Spleen (tissue), 13 donors: ENCODE measurements at places on chromosomes 6 and 20. TPM values are rescaled to one million over a fixed set of nuclear protein-coding genes. Genes with fewer than 3 reads are reported as not detected.
A peak's percentile ranks its signal among the peaks of the same experiment; 100 is the strongest.

- no peak overlapping the region for H3K27ac ChIP-seq
- no peaks in the 10 kb centered on the region for H3K27me3 ChIP-seq
- DNase-seq = no peak
- H3K36me3 ChIP-seq = peaks cover 21% of the 10 kb centered on the region
- peaks cover 31% of the 10 kb centered on the region for H3K4me1 ChIP-seq
Measured at GRCh38 chr20:11920083-11920482, 2.4 kb downstream of the BTBD3 start.

- H3K27ac ChIP-seq = no peak overlapping the region
- no peak for DNase-seq
- no peaks in the 10 kb centered on the region for H3K4me1 ChIP-seq
- H3K4me3 ChIP-seq = no peak overlapping the region
- H3K36me3 ChIP-seq = peaks cover 57% of the 10 kb centered on the region
- H3K27me3 ChIP-seq = no peaks in the 10 kb centered on the region
Measured at GRCh38 chr20:32130352-32130751, 20.8 kb downstream of the TM9SF4 start.

DNA sequence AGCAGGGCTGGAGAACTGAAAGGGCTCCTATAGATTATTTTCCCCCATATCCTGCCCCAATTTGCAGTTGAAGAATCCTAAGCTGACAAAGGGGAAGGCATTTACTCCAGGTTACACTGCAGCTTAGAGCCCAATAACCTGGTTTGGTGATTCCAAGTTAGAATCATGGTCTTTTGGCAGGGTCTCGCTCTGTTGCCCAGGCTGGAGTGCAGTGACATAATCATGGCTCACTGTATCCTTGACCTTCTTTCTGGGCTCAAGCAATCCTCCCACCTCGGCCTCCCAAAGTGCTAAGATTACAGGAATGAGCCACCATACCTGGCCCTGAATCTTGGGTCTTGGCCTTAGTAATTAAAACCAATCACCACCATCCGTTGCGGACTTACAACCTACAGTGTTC, 1.0 kb upstream of the MMP9 start:
- H3K4me3 ChIP-seq = no peak overlapping the region
- peak overlapping the region; percentile 81 for H3K27ac ChIP-seq
- H3K36me3 ChIP-seq = no peaks in the 10 kb centered on the region
- H3K4me1 ChIP-seq = peaks cover 80% of the 10 kb centered on the region

GRCh38 chr20:16314320-16314719, 258.9 kb downstream of the KIF16B start:
- no peaks in the 10 kb centered on the region for H3K36me3 ChIP-seq
- peaks cover 9% of the 10 kb centered on the region for H3K4me1 ChIP-seq
- no peak overlapping the region for H3K27ac ChIP-seq
- no peak overlapping the region for H3K4me3 ChIP-seq
- no peaks in the 10 kb centered on the region for H3K27me3 ChIP-seq

COL9A3 gene
- total RNA-seq = 1.8 TPM

GRCh38 chr6:89970072-89970471, 75.8 kb downstream of the GJA10 start:
- no peaks in the 10 kb centered on the region for H3K27me3 ChIP-seq
- no peak for DNase-seq
- H3K36me3 ChIP-seq = no peaks in the 10 kb centered on the region
- H3K27ac ChIP-seq = no peak overlapping the region

- no peaks in the 10 kb centered on the region for H3K36me3 ChIP-seq
- H3K27me3 ChIP-seq = no peaks in the 10 kb centered on the region
- H3K27ac ChIP-seq = no peak overlapping the region
- H3K4me1 ChIP-seq = no peaks in the 10 kb centered on the region
- no peak for DNase-seq
- no peak overlapping the region for H3K4me3 ChIP-seq
Measured at GRCh38 chr6:3325210-3325609, 66.5 kb downstream of the PSMG4 start.

DNA sequence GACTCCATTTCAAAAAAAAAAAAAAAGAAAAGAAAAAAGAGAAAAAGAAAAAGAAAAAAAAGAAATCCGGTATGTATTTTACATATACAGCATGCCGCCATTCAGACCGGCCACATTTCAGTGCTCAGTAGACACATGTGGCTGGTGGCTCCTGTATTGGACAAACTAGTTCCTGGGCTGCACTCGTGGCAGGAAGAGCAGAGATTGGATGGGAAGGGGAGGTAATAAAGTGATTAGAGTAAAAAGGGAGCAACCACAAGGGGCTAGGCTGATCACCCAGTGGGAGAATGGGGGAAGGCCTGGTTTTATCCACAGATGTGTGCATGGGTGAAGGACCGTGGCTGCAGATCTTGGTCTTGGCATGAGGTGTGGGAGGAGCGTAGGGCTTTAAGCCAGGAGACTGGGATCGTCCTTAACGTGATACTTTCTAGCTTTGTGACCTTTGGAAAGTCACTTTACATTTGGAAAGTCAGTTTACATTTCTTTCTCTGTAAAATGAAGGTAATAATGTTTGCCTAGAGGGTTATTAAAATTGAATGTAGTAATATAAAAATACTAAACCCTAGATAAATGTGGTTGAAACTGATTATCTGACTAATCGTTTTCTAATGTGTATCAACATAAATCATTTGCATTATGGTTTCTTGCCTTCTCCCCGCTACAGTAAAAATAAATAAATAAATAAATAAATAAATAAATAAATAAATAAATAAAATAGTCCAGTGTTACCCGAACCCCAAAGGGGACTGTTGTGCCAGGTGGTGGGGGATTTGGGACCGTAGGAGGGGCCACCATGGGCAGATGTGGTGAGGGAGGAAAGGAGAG, 869 bp upstream of the TRIM15 start:
- H3K36me3 ChIP-seq = no peaks in the 10 kb centered on the region
- H3K27ac ChIP-seq = no peak overlapping the region
- DNase-seq = no peak
- no peaks in the 10 kb centered on the region for H3K4me1 ChIP-seq

- peaks cover 57% of the 10 kb centered on the region for H3K4me1 ChIP-seq
- no peaks in the 10 kb centered on the region for H3K27me3 ChIP-seq
- H3K4me3 ChIP-seq = no peak overlapping the region
- no peaks in the 10 kb centered on the region for H3K36me3 ChIP-seq
- peak; percentile 69 for DNase-seq
- peak overlapping the region; percentile 79 for H3K27ac ChIP-seq
Measured at GRCh38 chr20:57441510-57442154, 50.4 kb downstream of the RBM38 start.

GRCh38 chr6:72382602-72383529, 239.0 kb upstream of the KCNQ5 start:
- H3K36me3 ChIP-seq = no peaks in the 10 kb centered on the region
- no peak overlapping the region for H3K4me3 ChIP-seq
- no peak overlapping the region for H3K27ac ChIP-seq

CDK5RAP1 gene
- total RNA-seq = 27.3 TPM

DNA sequence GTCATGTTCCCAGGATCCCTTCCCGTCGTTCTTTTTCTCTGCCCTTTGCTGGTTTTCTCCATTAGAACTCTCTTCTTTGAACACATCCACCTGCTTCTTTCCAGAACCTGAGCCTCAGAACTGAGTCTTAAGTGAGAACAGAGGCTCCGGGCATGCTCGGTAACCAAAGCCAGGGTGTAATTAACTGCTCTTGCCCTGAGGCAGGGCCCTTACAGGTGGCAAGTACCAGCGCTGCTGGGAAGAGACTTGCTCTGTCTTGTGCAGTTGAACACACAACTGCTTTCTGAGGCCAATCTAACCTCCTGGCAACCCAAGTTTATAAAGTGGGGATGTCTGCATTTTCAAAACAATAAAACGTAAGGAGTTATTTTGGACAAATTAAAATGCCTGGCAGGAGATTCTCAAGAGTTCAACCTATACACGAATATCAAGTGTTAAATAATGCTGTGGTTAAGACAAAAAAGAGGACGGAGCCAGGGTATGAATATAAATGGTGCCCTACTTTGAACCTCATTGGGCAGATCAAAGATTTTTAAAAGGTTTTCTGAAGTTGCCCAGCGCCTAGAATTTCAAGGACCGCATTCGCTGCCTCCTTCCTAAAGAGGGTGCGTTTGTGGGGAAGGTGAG, 12.4 kb upstream of the DEK start:
- H3K36me3 ChIP-seq = no peaks in the 10 kb centered on the region
- H3K27ac ChIP-seq = no peak overlapping the region
- H3K4me1 ChIP-seq = peaks cover 3% of the 10 kb centered on the region
- H3K4me3 ChIP-seq = peak overlapping the region; percentile 28
- DNase-seq = no peak

DNA sequence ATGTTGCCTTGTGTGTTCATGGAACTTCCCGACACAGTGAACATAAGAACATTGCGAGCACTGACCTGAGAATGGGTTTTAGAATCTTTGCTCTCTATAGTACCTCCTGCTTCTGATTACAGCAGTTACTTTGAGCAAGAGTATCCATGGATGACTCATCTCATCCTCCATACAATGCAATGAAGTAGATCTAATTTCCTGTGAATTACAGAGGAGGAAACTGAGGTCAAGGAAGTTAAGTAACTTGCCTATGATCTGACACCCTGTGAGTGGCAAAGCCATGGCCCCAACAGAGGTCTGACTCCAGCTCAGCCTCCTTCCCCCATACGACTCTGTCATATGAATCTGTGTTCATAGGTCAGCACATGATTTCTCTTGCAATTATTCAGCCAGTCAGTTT, 518.1 kb downstream of the TFAP2A start:
- H3K4me3 ChIP-seq = no peak overlapping the region
- no peaks in the 10 kb centered on the region for H3K27me3 ChIP-seq

GRCh38 chr20:45011108-45011526, 44.8 kb downstream of the STK4 start:
- H3K36me3 ChIP-seq = peaks cover 69% of the 10 kb centered on the region
- no peak overlapping the region for H3K4me3 ChIP-seq
- H3K4me1 ChIP-seq = peaks cover 7% of the 10 kb centered on the region
- no peaks in the 10 kb centered on the region for H3K27me3 ChIP-seq
- no peak overlapping the region for H3K27ac ChIP-seq

- H3K4me1 ChIP-seq = no peaks in the 10 kb centered on the region
- H3K27me3 ChIP-seq = no peaks in the 10 kb centered on the region
- no peak for DNase-seq
Measured at GRCh38 chr20:9942736-9943135, 92.1 kb upstream of the ANKEF1 start.

DNA sequence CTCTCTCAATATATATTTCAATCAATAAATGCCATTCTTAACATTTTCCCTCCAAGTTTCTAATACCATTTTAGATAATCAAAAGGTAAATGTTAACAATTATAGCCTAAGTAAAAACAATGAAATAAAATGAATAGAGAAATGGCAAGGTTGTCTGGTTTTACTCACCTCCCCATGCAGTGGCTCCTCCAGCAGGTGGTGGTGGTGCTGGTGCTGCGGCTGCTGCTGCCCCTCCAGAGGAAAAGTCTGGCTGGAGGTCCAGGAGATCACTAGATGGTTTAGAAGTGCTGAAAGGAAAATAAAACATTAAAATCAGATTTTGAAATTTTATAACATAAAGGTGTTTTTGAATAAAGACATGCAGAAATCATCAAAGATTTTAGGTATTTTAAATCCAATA, 93.2 kb downstream of the PRSS35 start:
- DNase-seq = no peak
- H3K4me1 ChIP-seq = no peaks in the 10 kb centered on the region
- no peaks in the 10 kb centered on the region for H3K36me3 ChIP-seq
- H3K27me3 ChIP-seq = no peaks in the 10 kb centered on the region
- H3K4me3 ChIP-seq = no peak overlapping the region

- H3K27ac ChIP-seq = no peak overlapping the region
- no peaks in the 10 kb centered on the region for H3K4me1 ChIP-seq
- H3K27me3 ChIP-seq = no peaks in the 10 kb centered on the region
- H3K36me3 ChIP-seq = no peaks in the 10 kb centered on the region
- DNase-seq = no peak
Measured at GRCh38 chr20:61644378-61645076, 392.5 kb downstream of the CDH4 start.

GRCh38 chr6:4914420-4915159, 89.2 kb downstream of the RPP40 start:
- no peak overlapping the region for H3K27ac ChIP-seq
- no peak overlapping the region for H3K4me3 ChIP-seq
- H3K36me3 ChIP-seq = peaks cover 32% of the 10 kb centered on the region
- H3K27me3 ChIP-seq = no peaks in the 10 kb centered on the region
